ENCODE measurements at places on chromosomes 7 and 10.

DNA sequence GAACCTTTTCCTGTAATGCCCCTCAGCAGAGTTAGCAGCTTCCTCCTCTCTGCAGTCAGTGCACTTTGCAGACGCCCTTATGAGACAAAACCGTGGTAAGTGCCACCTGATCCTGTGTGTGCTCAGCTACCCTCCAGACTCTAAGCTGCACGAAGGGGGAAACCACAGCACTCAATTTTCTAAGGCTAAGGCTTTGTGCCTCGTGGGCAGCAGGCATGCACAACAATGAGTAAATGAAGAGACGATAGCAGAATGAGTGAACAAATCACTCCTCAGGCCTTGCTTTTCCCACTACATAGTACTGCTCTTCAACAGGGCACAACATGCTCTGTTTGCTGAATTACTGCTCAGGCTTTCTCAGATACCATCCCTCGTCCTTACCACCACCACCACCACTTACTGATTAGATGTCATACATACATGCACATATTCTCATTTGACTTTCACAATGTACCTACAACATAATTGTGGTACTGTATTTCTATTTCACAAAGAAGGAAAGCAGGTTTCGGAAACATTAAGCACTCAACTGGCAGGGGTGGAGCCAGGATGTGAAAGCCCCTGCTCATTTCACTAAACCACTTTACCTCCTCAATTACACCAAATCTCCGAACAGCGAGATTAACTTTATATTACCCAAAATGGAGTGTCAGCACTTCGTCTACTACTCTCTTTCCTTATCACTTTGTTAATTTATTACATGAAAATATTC is 85.4 kb downstream of the ICA1 start:
- no peak for DNase-seq

DNA sequence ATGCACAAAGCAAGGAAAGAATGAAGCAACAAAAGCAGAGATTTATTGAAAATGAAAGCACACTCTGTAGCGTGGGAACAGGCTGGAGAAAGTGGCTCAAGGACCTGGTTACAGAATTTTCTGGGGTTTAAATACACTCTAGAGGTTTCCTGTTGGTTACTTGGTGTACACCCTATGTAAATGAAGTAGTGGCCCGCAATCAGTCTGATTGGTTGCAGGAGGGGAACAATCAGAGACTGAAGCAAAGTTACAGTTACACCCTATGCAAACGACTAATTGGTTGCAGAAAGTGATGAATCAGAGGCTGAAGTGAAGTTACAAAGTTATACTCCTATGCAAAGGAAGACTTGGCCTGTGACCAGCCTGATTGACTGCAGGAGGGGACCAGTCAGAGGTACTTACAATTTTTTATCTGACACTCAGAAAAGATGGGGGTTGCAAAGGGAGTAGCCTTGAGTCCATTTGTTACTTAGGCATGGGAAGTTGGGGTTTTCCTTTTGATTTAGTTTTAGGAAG is 3.6 kb upstream of the MTPN start:
- DNase-seq = no peak

GRCh38 chr7:46352004-46352954 is 431.2 kb upstream of the IGFBP3 start:
- DNase-seq = peak; percentile 49

DNA sequence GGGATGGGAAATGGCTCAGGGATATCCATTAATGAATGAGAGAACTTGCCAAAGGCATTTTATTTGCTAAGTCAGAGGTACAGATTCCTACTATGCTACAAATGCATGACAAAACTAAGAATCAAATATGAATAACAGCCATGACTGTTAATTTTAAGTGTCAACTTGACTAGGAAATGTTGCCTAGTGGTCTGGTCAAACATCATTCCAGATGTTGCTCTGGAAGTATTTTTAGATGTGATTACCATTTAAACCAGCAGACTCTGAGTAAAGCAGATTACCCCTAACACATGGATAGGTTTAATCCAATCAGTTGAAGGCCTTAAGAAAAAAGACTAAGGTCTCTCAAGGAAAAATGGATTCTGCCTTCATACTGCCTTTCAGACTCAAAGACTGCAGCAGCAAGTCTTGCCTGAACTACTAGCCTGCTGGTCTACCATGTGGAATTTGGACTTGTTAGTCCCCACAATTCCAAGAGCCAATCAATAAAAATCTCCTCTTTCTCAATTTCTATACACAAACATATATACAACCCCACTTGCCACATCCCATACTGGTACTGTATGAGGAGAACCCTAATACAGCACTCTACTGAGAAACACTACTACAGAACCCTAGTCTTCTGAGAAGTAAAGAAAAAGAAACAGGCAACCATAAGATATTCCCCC is 119.1 kb downstream of the NRBF2 start:
- DNase-seq = no peak

GRCh38 chr10:56318816-56319215 is 42.2 kb downstream of the ZWINT start:
- no peak for DNase-seq

GRCh38 chr10:133160826-133161471 is 930 bp downstream of the KNDC1 start:
- no peak for DNase-seq

- DNase-seq = no peak
Observed at GRCh38 chr10:119933179-119933578, 40.6 kb downstream of the SEC23IP start.

DNA sequence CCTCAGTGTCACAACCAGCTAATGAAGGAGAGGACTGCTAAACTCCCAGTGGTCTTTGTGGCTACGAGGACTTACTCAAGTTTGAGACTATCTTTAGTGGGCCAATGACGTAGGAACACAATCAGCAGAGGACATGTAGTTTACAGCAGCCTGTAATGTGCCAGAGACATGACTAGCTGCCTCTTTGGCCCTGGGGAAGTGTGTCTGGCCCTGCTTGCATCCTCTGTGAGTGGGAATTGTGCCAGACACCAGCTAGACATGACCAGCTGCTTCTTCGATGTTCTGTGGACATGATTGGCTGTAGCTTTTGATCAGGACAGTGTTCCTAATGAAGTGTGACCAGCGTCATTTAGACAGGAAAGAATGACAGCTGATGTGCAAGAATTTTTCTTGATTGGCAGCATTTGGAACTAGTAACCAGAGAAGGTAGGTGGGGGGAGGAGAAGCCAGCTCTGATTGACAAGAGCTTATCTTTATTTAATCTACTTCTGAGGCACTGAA is 141.7 kb downstream of the AUTS2 start:
- DNase-seq = no peak

- DNase-seq = no peak
Observed at GRCh38 chr7:10875080-10875479, 98.6 kb upstream of the PHF14 start.

- DNase-seq = no peak
Observed at GRCh38 chr7:12244129-12244528, 33.0 kb downstream of the TMEM106B start.

- no peak for DNase-seq
Observed at GRCh38 chr7:156100086-156100485, 287.8 kb upstream of the SHH start.

- no peak for DNase-seq
Observed at GRCh38 chr10:29591651-29591968, 43.2 kb downstream of the SVIL start.

GRCh38 chr7:46320956-46321355 is 399.9 kb upstream of the IGFBP3 start:
- DNase-seq = no peak

GRCh38 chr7:141381794-141382427 is 169.3 kb upstream of the AGK start:
- no peak for DNase-seq

DNA sequence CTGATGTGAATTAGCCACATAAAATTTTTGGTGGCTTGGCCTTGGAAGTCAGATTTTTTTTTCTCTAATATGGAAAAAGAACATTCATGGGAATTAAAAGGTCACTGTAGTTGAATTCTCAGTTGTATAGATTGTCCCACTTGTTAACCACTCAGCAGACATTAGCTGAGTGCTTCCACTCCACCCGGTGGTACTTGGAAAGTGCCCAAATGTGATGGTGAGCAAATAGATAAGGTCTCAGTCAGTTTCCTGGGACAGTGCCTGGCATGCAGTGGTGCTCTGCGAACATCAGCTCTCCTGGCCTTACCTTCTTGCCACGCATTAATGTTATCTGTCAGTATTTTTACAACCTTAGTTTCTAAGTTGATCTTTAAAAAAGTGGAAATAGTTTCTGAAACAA is 1.4 kb downstream of the ATP5F1C start:
- DNase-seq = no peak

- no peak for DNase-seq
Observed at GRCh38 chr7:102305414-102306268, 19.0 kb downstream of the SH2B2 start.

GRCh38 chr7:52715701-52716100 is 319.7 kb upstream of the POM121L12 start:
- no peak for DNase-seq

- DNase-seq = no peak
Observed at GRCh38 chr10:25506821-25507335, 332.1 kb downstream of the GPR158 start.

- DNase-seq = no peak
Observed at GRCh38 chr10:129704786-129705525, 237.9 kb downstream of the MGMT start.

GRCh38 chr10:1217661-1218060 is 161.5 kb downstream of the WDR37 start:
- no peak for DNase-seq
